ENCODE measurements at places on chromosomes 13 and 19. TPM values are rescaled to one million over a fixed set of nuclear protein-coding genes. Genes with fewer than 3 reads are reported as not detected.

Gene FLT1
- total RNA-seq = not detected

Gene PSG11
- total RNA-seq = not detected

Gene TNFSF9
- 27.9 TPM for total RNA-seq

Gene CNMD
- total RNA-seq = not detected

Gene TMEM38A
- 1.6 TPM for total RNA-seq

Gene LYPD3
- total RNA-seq = 16.3 TPM

Gene FUZ
- total RNA-seq = 12.3 TPM

Gene ZNF568
- 5.1 TPM for total RNA-seq

Gene CGB1
- total RNA-seq = not detected

Gene ALOX5AP
- 0.35 TPM for total RNA-seq

Gene FOXO1
- 7.8 TPM for total RNA-seq

Gene PCDH20
- not detected for total RNA-seq

Gene AMER2
- not detected for total RNA-seq

Gene KIR2DL4
- not detected for total RNA-seq

Gene NFIX
- 9.4 TPM for total RNA-seq

Gene FFAR2
- total RNA-seq = not detected

Gene SIGLEC5
- not detected for total RNA-seq

Gene CDC42EP5
- total RNA-seq = 32.1 TPM

Gene LILRA6
- total RNA-seq = not detected

Gene SCN1B
- total RNA-seq = 0.21 TPM

Gene EBI3
- not detected for total RNA-seq

Gene PRSS57
- total RNA-seq = not detected

Gene ZNF285
- 2.7 TPM for total RNA-seq

Gene TEX30
- 21.6 TPM for total RNA-seq

Gene MTUS2
- total RNA-seq = 0.03 TPM

Gene TMPRSS9
- not detected for total RNA-seq

Gene TTC9B
- not detected for total RNA-seq

Gene RNF225
- total RNA-seq = 0.24 TPM

Gene HIPK4
- 0.07 TPM for total RNA-seq

Gene RFXAP
- 1.9 TPM for total RNA-seq

Gene NUMBL
- 12.9 TPM for total RNA-seq

Gene ATG4D
- 23.0 TPM for total RNA-seq

Gene SYT5
- total RNA-seq = 0.32 TPM

Gene YIPF2
- total RNA-seq = 54.1 TPM

Gene FPR3
- not detected for total RNA-seq

Gene KLK12
- total RNA-seq = not detected

Gene DNAJC3
- 48.8 TPM for total RNA-seq

Gene ZSCAN4
- total RNA-seq = 0.17 TPM

Gene FAM216B
- not detected for total RNA-seq

Gene SERPINE3
- total RNA-seq = not detected

Gene MAP4K1
- total RNA-seq = 0.21 TPM

Gene ZNF625
- 6.6 TPM for total RNA-seq

Gene ARRDC2
- 3.8 TPM for total RNA-seq

Gene PCCA
- total RNA-seq = 10.3 TPM

Gene PNMA8A
- 1.4 TPM for total RNA-seq

Gene ZNF256
- total RNA-seq = 5.9 TPM

Gene CBARP
- 3.0 TPM for total RNA-seq

Gene GPR183
- total RNA-seq = not detected

Gene CGB8
- not detected for total RNA-seq

Gene CRB3
- total RNA-seq = 14.9 TPM

Gene IFI30
- total RNA-seq = 22.0 TPM

Gene C13orf42
- total RNA-seq = not detected

Gene ANKLE1
- total RNA-seq = 2.7 TPM

Gene CLEC4M
- total RNA-seq = not detected

Gene CYP2F1
- total RNA-seq = not detected

Gene ELSPBP1
- total RNA-seq = not detected

Gene ZNF358
- total RNA-seq = 23.7 TPM
